ENCODE measurements at places on chromosomes 12 and 14.

- no peak for DNase-seq
Observed at GRCh38 chr14:73452341-73453186, 5.8 kb downstream of the NUMB start.

DNA sequence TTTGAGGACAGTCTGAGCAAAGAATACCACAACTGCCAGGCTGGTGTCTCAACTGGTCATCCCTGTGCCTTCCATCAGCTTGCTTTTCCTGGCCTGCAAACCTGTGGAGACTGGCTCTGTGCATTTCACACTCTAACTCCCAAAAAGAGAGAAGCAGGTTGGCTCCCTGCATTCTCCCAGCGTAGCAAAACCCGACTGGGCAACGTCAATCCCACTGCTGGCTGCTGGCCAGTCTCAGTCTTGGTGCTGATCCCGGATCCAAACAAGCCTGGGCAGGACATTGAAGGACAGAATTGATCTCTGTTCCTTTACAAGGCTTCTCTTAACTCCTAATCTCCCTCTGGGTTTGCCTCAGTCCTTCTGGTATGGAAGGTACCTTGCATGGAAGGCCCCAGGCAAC is 65.4 kb downstream of the FZD10 start:
- no peak for DNase-seq

DNA sequence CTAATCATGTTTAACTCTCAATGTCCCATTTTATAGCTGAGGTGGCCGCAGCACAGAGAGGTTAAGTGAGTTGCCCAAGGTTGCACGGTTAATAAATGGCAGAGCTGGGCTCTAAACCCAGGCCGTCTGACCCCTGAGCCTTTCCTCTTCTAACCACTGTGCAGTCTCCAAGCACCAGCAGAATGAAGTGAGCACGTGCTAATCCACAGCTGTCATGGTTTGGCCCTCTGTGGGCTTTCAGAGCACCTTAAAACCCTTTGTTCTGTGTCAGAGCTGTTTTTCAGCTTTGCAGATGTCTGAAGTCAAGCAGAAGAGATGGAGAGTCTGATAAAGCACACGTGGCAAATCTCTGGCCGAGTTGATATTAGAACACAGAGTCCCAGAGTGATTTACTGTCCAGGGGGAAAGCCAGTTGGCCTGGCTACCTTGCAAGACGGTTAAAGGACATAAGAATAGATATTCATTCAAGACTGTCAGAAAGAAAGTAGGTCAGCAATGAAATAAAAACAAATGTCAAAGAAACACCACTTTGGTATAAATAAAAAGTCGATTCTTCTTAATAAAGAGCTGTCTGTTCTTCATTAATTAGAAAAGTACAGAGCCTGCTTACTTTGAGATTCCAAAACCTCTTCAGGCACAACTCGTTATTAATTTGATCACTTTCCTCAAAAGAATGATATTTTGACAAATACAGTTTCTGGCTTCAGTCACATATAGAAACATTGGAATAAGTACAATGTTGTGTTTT is 107.3 kb downstream of the CRADD start:
- DNase-seq = peak; percentile 79

GRCh38 chr12:14965221-14965620 is 3.8 kb upstream of the ARHGDIB start:
- no peak for DNase-seq

DNA sequence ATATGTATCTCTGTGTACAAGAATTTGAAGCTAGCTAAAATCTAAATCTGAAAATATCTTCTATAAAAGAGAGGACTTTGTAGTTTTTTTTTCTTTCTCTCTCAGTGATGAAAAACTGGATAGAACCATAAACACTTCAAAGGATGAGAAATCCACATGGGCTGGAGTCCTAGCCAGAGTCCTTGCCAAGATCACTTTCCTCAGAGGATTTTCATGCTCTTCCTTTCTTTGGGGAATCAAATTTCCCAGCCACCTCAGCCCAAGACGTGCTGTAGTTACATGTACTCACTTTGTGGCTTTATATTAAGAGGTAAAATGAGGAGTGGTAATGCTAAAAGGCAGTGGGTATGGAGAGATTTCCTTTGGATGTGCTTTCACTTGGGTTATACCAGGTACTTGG is 110.3 kb downstream of the SLC38A1 start:
- DNase-seq = no peak

GRCh38 chr14:21902561-21903181 is 229.1 kb upstream of the OR4E1 start:
- DNase-seq = peak; percentile 29

DNA sequence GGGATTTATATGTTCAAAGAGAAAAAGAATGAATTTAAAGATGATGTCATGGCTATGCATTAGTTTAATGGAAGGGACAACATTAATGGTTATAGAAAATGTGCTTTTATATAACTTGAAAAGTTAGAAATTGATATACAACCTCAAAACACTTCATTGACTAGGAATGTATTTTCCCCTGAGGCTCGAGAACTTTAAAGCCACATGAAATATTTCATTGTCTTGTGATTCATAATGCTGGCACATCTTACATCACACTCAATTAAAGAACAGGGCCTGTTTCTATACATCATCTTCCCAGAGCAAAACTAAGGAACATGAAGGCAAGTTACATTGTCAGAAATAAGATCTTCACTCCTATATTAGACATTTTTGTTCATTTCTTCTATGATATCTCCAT is 35.2 kb upstream of the PAWR start:
- no peak for DNase-seq

DNA sequence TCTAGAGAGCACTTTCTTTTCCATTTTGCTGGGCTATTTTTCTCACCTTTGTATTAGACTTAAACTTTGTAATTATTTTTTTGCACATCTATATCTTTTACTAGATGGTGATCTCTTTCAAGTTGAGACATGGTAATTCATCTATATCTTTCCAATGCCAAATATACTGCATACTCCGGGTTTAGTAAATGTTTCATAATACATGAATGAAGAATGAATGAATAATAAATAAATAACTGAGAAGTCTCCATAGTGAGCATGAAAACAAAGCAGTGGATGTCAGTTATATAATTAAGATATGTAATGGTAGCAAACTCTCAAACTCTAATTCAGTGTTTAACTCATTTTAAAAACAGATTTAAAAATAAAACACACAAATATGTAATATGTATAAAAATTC is 342.5 kb upstream of the KITLG start:
- DNase-seq = no peak

- DNase-seq = no peak
Observed at GRCh38 chr12:5073054-5073453, 29.4 kb downstream of the KCNA5 start.

DNA sequence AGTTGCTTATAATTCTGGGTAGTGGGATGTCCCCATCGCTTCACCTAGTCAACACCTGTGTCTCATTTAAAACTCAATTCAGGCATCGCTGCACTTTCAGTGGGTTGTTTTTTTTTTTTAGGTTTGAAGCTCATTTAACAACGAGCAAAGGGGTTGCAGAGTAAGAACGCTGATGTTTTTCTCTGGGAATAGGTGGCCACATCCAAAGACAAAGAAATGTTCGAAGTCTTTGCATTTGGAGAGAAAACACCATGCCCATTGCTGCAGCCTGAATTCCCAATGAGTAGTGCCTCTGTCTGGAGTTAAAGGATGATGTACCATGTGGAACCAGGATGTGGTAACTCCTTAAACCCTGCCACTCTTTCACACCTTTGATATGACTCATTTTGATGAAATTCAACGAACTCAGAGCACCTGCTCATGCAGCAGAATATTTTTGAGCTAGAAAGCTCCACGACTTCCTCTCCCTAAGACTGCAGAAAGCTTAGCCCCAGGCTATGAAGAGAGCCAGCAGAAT is 35.1 kb upstream of the BATF start:
- DNase-seq = no peak

- no peak for DNase-seq
Observed at GRCh38 chr12:132263061-132263360, 66.4 kb downstream of the GALNT9 start.

- DNase-seq = peak; percentile 45
Observed at GRCh38 chr12:1318327-1319031, 275.9 kb downstream of the FBXL14 start.

- DNase-seq = no peak
Observed at GRCh38 chr14:59037086-59037485, 151.4 kb upstream of the DAAM1 start.

DNA sequence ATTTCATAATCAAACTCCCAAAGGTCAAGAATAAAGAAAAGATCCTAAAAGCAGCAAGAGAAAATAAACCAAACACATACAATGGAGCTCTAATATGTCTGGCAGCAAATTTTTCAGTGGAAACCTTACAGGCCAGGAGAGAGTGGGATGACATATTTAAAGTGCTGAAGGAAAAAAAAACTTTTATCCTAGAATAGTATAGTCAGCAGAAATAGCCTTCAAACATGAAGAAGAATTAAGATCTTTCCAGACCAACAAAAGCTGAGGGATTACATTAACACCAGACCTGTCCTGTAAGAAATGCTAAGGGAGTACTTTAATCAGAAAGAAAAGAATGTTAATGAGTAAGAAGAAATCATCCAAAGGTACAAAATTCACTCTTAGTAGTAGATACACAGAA is 215.7 kb upstream of the IGF1 start:
- no peak for DNase-seq

DNA sequence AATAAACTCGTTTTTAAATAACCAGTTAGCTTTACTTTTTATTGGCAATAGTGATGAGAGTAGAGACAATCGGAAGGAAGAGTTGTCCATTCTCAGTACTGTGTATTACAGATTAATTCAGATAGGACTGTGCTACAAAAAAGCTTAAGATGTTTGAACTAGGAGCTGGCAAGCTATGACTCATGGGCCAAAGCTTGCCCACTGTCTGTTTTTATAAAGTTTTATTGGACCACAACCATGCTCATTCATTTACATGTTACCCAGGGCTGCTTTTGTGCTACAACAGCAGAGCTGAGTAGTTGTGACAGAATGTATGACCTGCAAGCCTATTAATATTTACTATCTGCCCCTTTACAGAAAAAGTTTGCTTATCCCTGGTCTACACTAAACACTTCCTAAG is 19.4 kb downstream of the GNS start:
- no peak for DNase-seq

DNA sequence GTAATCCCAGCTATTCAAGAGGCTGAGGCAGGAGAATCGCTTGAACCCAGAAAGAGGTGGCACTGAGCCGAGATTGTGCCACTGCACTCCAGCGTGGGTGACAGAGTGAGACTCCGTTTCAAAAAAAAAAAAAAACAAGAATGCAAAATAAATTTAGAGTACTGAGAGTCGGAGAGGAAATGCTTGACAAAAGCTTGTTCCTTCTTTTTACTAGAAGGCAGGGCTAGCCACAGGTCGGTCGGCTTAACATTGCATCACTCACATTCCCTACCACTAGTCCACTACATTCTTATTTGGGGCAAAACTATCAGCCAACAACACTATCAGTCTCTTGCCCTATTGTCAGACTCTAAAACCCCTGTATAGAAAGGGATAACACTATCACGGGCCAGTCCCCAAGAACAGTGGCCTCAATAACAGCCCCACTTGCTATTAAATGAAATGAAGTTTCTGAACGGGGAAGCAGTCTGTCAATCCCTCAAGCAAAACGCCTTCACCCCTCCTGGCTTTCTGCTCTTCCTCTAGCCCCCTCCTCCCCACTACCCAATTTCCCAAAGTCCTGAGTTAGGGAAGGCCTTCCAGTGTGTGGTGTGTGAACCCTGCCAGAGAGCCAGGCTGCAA is 1.0 kb downstream of the RNF41 start:
- peak; percentile 62 for DNase-seq

DNA sequence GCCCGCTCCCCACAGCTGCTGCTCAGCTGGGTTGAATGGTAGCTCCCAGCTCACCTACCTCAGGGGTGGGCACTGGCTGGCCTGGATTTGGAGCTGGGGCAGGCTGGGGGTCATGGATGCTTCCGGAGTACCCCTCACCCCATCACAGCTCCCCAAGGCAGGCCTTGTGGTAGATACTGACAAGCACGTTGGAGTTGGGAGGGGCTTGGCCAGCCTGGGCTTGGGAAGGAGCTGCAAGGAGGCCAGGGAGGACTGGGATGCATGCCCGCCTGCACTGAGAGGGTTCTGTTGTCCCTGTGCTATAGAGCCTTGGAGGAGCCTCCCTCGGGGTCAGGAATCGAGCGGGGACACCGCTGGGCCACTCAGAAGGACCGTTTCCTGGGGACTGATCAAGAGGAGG is 14.2 kb downstream of the TMEM63C start:
- DNase-seq = no peak

GRCh38 chr12:46451276-46452021 is 78.9 kb upstream of the SLC38A2 start:
- DNase-seq = no peak

GRCh38 chr14:93115821-93116675 is at the start of gene ITPK1:
TSS of gene ITPK1 (minus strand) at chr14:93115925. CDS start at chr14:93115163, 762 bp downstream.
- DNase-seq = peak; percentile 65

- DNase-seq = peak; percentile 26
Observed at GRCh38 chr12:76284816-76285750, 63.1 kb downstream of the BBS10 start.

GRCh38 chr14:26380637-26381036 is 217.2 kb downstream of the NOVA1 start:
- no peak for DNase-seq

DNA sequence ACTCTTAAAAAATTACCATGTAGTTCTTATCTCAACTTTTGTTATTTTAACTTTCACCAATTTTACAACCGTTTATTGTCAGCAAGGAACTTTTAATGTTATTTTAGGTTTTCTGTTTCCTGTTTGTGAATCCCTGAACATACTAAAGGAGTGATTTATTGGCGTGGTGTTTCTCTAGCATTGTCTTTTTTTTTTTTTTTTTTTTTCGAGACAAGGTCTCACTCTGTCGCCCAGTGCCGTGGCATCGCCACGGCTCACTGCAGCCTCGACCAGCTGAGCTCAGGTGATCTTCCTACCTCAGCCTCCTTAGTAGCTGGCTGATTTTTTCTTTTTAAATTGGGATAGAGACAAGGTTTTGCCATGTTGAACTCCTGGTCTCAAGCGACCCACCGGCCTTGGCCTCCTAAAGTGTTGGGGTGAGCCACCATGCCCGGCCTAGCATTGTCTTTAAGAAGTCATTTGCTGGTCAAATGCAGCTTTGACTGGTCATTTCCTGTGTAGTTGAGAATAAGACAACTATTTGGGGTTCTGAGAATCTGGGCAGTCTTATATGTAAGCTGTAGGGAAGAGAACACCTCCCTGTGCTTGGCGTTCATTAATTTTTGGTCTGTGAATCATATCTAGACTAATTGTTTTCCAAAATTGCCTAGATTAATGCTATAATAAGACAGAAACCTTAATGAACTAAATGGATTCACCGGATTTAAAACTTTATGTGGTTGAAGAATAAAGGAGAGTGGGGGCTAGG is 2.1 kb downstream of the WASHC4 start:
- peak; percentile 70 for DNase-seq

- DNase-seq = no peak
Observed at GRCh38 chr12:54561164-54561563, 11.8 kb downstream of the PDE1B start.

DNA sequence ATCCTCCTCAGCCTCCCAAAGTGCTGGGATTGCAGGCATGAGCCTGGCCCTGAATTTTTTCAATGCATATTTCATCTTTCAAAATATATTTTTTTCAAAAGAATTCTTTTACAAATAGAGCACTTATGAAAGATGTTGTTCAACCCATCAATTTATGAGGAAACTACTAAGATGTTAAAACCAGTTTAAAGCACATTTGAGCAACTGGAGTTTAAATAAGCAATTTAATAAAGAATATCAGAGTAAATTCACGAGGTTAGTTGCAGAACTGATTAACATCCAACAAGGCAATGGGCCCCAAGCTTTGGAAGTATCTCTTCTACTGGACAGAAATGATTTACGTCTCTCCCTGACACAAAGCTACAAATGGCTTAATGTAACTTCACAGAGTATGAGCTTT is 23.3 kb downstream of the GLT1D1 start:
- DNase-seq = no peak
